ENCODE measurements at places on chromosomes 4 and X. TPM values are rescaled to one million over a fixed set of nuclear protein-coding genes. Genes with fewer than 3 reads are reported as not detected.

ITM2A gene
- polyA plus RNA-seq, result not detected

WDR44 gene
- 13.3 TPM for polyA plus RNA-seq

F8A2 gene
- not detected for polyA plus RNA-seq

ITGB1BP2 gene
- 6.8 TPM for polyA plus RNA-seq

ARHGAP6 gene
- 1.0 TPM for polyA plus RNA-seq

RAI2 gene
- polyA plus RNA-seq, result not detected

CLIC2 gene
- polyA plus RNA-seq, result not detected

ATXN3L gene
- polyA plus RNA-seq, result not detected

CXCL5 gene
- 0.18 TPM for polyA plus RNA-seq

KCTD8 gene
- polyA plus RNA-seq, result not detected

AWAT2 gene
- polyA plus RNA-seq, result not detected
